HCT116 (cell line): ENCODE measurements at places on chromosomes 4 and X.

DNA sequence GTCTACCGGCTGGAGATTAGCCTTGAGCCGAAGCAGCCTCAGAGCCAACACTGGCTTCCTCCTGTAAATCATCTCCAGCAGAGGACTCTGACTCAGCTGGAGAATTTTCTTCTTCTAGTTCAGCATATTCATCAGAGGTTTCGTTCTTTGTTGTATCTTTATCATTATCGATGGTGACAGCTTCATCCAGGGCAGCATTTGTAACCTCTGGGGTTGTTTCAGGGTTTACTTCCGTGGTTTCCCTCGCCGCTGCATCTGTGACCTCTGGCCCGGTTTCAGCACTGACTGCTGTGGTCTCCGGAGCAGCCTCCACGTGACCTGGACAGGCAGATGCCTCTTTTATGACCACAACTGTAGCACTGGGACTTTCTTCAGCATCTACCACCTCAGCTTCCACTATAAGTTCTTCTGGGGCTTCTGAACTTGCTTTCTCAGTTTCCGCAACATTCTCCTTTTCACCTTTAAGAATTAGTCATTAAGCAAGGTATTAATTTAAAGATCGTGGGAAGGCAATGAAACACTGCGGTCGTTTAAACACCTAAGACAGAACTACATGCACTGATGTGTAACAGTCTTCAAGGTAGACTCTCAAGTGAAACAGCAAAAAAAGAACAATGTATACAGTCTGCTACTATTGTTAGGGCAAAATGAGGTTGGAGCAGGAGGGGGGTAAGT is 13.3 kb downstream of the MGARP start:
- DNase-seq: no peak

DNA sequence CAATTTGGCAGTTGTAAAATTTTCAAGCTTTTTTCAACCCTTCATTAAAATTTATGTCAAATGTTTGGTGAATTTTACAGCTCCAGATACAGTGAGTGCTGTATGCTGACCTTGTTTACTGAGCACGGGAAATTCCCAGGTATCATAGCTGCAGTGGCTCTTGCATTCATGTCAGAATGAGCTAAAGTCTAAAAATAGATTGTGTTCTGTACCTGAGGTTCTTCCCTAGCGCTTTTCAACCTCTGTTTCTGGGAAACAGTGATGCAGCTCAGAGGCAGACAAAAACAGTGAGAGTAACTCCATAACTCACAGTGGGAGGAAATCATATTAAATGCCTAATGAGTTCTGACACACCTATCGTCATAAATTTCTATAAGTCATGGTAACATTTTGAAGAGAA is 393.8 kb upstream of the GNPDA2 start:
- no peak for DNase-seq

GRCh38 chr4:54902271-54902670 is 223.1 kb downstream of the KDR start:
- DNase-seq: no peak

GRCh38 chr4:37903901-37904300 is 13.0 kb downstream of the TBC1D1 start:
- DNase-seq: no peak

DNA sequence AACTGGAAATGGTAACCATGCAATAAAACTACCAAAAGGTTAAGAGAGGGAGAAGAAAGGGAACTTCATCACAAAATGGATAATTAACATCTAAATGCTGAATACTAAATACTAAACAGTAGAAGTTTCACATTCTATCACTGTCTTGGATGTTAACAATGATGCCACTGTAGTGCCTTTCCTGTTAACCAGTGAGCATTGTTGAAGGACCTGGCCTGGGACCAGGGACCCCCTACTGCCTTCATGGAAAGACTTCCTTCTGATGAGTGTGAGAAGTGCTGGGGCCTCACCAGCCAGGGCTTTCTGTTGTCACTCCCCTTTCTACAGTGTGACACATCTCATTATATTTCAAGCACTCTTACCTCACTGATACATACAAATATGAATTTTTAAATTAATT is 739.3 kb upstream of the FTHL17 start:
- no peak for DNase-seq

DNA sequence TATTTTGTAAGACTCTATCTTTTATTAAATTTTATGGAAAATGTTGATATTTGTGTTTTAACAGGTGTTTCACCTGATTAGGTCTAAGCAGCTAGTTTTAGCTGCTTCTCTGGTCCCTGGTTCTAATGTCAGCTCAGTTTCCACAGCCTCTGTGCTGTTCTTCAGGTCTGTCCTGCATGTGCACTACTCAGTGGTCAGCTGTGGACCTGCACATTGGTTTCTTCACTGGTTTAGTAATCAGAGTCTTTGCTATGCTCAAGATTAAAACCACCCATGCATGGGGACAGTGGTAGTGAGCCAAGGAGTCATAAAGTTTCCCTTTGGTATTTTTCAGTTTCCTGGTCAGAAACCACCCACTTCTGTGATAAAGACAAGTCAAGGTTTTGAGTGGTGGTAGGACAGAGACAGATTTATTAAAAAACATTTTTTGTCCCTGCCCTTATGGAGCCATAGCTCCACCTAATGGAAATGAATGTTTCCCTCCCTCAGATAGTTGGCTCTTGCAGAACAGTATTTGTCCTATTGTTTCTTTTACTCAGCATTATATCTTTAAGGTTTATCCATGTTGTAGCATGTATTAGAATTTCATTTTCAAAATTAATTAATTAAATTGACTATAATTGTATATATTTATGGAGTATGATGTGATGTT is 36.8 kb upstream of the VBP1 start:
- DNase-seq: no peak

DNA sequence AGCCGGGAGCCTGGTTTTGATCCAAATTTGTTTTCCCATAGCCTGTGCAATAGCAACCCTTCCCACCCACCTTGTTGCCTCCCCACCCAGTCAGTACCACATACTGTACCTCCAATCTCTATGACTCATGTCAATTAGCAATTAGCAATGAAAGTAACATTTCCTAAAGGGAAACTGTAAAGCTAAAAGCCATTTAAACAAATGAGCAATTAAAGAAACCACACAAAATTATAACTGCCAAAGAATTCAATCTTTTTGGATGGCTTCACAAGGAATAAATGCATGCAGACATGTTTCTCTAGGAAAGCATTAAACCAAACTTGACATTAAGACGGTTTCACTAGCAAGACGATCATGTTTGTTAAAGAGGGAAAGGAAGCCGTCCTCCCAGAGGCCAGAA is 169.0 kb upstream of the MAP3K15 start:
- no peak for DNase-seq

DNA sequence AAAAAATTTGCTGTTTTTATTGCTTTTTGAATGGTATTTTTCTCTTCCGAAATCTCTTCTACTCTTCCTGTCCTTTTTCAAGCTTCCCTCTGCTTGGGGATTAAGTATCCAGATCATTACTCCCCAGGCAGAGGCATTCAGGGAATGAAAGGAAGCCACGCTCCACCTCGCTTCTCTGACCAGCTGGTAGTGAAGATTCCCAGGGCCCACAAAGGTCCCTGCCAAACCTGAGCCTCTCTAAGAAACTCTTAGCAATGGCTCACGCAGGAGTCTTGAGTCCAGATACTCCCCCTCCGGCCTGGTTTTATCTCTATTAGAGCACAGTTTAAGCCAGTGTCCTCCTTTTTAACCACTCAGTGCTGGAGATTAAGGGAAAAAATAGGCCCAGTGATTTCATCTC is 51.4 kb upstream of the SOD3 start:
- no peak for DNase-seq

GRCh38 chrX:150503898-150504219 is 64.6 kb upstream of the MTM1 start:
- no peak for DNase-seq

DNA sequence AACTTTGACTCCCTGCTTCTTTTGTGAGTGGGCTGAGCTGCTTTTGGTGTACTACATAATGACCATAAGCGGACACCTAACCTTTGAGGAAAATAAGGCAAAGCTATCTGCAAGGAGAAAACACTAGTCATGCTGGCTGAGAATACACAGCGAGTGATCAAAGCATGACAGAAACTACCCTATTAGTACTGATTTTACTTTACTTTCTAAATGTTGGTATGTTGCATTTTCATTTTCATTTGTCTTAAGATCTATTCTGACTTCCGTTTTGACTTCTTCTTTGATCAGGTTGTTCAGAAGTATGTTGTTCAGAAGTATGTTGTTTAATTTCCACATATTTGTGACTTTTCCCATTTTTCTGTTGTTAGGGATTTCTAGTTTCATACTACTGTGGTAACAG is 361.1 kb downstream of the TRAM1L1 start:
- DNase-seq: no peak

GRCh38 chr4:113783701-113784100 is 22.2 kb upstream of the CAMK2D start:
- no peak for DNase-seq

DNA sequence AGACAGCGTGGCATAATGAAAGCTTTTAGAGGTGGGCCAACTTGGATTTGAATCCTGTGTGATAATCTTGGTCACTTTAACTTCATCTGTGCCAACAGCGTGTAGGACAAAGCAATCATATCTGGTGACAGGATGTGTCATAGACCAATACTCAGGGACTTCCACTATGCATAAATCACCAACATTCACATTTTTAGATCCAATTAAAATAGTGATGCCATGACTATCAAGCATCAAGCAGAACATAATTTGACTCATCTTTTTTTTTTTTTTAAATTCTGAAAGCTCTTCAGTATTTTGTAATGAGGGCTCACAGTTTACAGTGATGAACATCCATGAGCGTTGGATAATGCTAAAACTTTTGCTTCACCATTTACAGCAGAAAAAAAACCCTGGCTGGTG is 27.3 kb upstream of the RAPGEF2 start:
- DNase-seq: no peak

DNA sequence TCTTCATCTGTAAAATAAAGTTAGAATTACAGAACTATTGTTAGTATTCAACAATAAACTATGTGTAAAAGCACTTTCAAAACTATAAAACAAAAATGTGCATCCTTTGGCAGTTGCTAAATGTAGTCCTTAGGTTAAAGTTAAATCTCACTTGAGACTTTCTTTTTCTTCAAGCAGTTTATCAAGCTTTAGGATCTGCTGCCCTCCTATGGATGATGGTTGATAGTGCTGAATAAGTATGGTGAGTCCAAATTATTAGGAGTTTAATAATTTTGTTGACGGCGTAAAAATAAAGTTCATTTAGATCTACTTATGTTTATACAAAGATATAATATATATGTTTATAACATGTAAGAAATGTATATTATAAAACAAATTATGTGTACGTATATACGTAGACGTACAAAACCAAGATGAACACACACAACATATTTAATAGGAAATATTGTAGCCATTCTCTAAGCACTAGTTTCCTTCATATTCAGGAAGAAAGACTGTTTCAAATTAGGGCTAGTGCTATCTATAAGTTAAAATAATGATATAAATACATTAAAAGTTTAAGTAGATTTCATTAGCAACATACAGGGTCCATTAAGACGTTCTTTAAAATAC is 22.3 kb downstream of the UGT2A2 start:
- peak; percentile 47 for DNase-seq

GRCh38 chrX:42930951-42931350 is 153.0 kb upstream of the PPP1R2C start:
- DNase-seq: no peak

GRCh38 chr4:22643952-22644351 is 48.8 kb upstream of the GBA3 start:
- DNase-seq: no peak

- no peak for DNase-seq
Observed at GRCh38 chrX:2889045-2889605, 40.0 kb downstream of the ARSD start.

GRCh38 chr4:182286931-182287330 is 43.7 kb downstream of the TENM3 start:
- no peak for DNase-seq

- no peak for DNase-seq
Observed at GRCh38 chrX:110414679-110415439, 56.2 kb downstream of the RTL9 start.

DNA sequence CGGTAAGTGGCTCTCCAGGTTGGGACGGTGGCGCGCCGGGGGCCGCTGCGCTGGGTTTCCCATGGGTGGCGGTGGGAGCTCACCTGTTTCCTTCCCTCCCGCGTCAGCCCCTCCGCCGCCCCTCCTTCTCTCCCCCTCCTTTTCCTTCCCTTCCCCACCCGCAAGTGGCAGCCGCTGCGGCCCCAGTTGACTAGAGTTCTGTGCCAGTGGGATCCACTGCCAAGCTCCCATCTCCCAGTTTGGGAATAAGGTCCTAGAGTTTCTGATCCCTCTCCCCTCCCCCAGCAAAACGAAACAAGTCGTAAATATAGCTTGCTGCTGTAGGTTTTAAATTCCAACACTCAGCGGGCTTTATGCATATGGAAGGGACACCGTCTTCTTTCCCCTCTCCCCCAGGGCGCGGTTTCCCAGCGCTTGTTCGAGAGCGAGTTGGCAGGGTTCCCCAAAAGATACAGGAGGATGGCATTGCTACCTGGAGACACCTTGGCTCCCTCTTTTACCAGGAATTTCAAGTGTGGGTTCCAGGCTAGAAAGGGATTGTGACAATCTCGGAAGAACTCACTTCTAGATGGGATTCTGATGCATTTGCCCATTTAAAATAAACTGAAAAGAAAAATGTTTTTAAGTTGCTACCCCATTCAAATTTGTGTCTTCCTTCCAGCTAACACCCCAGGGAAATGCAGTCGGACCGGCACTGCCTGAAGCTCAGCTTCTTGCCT is 1.2 kb downstream of the TLL1 start:
- DNase-seq: no peak

DNA sequence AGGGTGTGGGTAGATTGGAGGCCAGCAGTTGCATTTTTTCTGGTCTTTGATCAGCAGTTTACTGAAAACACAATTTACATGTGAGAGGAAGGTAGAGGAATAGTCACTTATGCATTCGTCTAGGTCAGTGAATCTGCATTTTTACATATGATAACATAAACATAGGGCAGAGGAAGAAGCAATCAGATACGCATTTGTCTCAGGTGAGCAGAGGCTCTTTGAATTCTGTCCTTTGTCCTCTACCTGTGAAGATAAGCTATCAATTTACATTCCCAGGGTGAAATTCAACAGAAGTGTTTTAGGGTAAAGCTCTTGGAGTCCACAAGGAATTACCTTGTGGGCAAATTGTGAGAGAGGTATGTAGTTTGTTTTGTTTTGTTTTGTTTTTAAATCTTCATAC is 306.5 kb downstream of the MAGEB5 start:
- no peak for DNase-seq

DNA sequence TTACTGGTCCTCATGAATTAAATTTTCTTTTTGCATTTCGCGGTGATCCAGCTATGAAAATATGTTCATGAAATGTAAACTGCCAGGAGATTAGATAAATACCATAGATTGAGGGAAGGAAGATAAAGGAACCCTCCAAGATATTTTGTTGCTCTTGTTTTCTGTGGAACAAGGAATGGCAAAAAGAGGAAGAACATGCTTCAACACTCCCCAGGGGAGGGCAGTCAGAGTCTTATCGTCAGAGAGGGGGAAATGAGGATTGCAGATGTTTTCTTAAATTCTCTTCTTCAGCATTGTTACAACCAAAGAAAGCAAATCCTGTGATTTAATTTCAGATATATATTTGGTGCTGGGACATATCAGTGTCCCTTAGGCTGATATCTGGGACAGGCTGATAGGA is 9.5 kb upstream of the SFRP2 start:
- DNase-seq: no peak
